Stimulated activated CD8-positive, alpha-beta memory T cell treated with anti-CD3 and anti-CD28 coated beads, Interleukin-15, amount 100 ng/mL, for 4 hours (primary cell): ENCODE measurements at places on chromosomes 1 and 21.

GRCh38 chr1:5915587-5916571 is 76.3 kb downstream of the NPHP4 start:
- DNase-seq = no peak

GRCh38 chr21:46063227-46063626 is 34.7 kb upstream of the COL6A2 start:
- no peak for DNase-seq

GRCh38 chr1:184162281-184162680 is 110.8 kb downstream of the TSEN15 start:
- DNase-seq = no peak

- DNase-seq = no peak
Measured at GRCh38 chr1:168827557-168827956, 98.6 kb upstream of the DPT start.

DNA sequence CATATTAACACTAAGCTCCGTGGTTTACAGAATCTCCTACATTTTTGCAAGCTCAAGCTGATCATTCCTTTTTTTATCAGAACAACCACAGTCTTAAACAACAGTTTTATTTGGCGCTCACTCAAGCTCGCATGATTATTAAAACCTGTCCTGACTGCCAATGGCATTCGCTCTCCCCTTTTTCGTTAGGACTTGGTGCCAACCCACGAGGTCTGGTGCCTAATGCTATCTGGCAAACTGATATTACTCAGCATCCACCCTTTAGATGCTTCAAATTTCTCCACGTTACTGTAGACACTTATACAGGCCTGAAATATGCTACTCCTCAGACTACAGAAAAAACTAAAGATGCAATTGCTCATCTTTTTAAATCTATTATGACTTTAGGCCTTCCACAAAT is 23.0 kb upstream of the ITLN1 start:
- DNase-seq = no peak

- DNase-seq = no peak
Measured at GRCh38 chr1:248858096-248858890, 592 bp downstream of the ZNF692 start.

DNA sequence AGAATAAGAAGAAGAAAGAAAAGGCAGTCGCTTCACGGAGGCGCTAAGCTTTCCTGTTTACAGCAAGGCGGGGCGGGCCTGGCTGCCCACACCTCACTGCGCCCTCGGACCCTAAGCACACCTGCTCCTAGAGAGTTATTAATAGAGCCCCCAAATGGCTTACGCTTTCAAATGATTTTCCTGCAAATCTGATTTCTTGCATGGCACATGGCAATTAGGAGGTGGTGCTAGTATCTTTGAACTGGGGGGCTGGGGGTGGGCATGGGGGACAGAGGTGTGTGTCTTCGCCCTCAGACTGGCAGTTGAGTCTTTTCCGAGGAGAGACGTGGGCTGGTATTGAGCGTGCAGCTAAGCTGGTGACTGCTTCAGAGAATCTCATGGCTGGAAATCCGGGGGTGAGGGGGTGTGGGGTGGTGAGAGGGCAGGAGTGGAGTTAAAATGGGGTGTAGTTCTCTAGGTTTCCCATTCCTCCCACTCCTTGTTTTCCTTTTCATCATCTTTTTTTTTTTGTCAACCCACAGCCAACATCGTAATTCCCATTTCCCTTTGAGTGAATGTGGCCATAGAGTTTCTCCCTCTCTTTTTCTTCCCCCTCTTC is 1.3 kb downstream of the S1PR1 start:
- peak; percentile 64 for DNase-seq

GRCh38 chr1:207825719-207826556 is 74.1 kb downstream of the CD46 start:
- peak; percentile 82 for DNase-seq

DNA sequence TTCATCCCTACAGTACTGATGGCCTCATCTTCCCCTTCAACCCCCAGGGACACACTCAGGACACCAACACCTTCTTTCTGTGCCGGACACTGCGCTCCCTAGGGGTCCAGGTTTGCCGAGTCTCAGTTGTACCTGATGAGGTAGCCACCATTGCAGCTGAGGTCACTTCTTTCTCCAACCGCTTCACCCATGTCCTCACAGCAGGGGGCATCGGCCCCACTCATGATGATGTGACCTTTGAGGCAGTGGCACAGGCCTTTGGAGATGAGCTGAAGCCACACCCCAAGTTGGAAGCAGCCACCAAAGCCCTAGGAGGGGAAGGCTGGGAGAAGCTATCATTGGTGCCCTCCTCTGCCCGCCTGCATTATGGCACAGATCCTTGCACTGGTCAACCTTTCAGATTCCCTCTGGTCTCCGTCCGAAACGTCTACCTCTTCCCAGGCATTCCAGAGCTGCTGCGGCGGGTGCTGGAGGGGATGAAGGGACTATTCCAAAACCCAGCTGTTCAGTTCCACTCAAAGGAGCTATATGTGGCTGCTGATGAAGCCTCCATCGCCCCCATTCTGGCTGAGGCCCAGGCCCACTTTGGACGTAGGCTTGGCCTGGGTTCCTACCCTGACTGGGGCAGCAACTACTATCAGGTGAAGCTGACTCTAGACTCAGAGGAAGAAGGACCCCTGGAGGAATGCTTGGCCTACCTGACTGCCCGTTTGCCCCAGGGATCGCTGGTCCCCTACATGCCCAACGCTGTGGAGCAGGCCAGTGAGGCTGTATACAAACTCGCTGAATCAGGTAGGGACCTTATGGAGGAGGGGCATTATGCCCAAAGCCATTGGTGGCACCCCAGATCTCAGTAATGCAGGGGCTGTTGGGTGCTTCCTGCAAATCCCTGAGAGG is 5.1 kb upstream of the LENEP start:
- no peak for DNase-seq

GRCh38 chr1:40187399-40187798 is 26.2 kb downstream of the RLF start:
- DNase-seq = no peak

GRCh38 chr1:180235502-180236239 is 5.6 kb downstream of the LHX4 start:
- DNase-seq = no peak

- DNase-seq = no peak
Measured at GRCh38 chr1:65359888-65360287, 50.5 kb downstream of the DNAJC6 start.

GRCh38 chr1:164772635-164773034 is 213.7 kb downstream of the PBX1 start:
- no peak for DNase-seq

- no peak for DNase-seq
Measured at GRCh38 chr1:205373798-205374175, 17.1 kb upstream of the KLHDC8A start.

GRCh38 chr1:172875892-172876291 is 174.8 kb downstream of the TNFSF18 start:
- DNase-seq = no peak

DNA sequence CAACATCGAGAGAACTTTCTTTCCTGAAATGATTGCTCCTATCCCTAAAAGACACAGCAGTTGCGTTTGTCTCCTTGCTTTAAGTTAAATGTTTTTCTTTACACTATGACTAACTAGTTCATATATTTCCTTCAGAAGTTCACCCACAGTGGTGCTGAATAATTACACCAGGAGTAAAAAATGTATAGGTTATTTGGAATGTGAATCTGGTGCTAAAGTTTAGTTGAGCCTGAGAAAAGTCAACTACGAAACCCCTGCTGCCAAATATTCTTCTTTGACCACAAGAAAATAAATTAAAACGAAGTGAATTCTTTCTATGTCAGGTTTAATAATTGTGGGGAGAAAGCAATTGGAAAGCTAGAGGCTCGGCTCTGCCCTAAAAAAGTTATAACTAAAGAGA is 52.8 kb downstream of the C4BPA start:
- no peak for DNase-seq

- no peak for DNase-seq
Measured at GRCh38 chr1:28456078-28456477, 49.8 kb upstream of the RCC1 start.

DNA sequence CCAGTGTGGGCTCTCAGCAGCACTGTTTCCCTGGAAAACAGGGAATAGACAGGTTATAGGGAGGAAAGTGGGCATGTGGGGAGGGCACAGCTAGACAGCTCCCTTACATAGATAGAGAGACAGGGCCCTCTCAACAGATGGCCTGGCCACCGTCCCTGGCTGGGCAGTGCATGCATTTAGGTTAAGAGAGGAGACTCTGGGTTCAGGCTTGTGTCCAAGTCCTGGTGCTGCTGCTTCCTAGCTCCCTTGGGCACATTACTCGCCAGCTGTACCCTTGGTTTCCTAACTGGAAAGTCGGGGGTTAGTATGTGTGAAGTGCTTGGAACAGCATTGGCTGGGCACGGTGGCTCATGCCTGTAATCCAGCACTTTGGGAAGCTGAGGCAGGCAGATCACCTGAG is 9.1 kb downstream of the PLOD1 start:
- no peak for DNase-seq

DNA sequence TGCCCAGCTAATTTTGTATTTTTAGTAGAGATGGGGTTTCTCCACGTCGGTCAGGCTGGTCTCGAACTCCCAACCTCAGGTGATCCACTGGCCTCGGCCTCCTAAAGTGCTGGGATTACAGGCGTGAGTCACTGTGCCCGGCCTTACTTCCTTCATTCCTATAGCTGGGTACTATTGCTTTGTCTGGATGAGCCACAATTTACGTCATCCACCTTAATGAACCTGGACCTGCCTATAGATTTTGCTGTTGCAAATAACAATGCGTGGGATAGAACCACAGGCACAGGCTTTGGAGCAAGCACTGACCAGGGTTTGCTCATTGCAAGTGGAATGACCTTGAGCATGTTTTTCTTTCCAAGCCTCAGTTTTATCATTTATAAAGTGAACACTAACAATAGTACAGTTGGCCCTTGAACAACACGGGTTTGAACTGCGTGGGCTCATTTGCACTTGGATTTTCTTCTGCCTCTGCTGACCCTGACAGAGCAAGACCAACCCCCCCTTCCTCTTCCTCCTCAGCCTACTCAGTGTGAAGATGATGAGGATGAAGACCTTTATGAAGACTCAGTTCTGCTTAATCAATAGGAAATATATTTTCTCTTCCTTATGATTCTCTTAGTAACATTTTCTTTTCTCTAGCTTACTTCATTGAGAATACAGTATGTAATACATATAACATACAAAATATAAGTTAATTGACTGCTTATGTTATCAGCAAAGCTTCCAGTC is 33.3 kb upstream of the BECN2 start:
- DNase-seq = no peak

DNA sequence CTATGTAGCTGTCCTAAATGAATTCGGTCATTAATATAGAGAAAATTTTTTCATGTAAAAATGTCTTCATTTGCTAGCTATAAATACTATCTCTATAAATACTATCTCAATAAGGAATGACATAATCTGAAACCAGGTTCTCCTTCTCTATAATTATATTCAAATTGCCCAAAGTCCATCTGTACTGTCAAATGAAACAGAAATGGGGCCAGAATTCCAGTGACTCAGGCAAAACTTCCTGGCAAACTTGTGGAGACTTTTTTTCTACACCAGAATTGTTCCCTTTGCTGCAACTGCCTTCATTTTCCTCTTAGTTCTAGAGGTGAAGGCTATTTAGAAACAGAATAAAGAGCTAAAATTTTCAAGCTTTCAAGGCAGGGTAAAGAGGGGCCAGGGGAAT is 152.5 kb downstream of the KCNH1 start:
- DNase-seq = no peak

GRCh38 chr21:25687787-25688186 is 46.9 kb downstream of the ATP5PF start:
- no peak for DNase-seq

- DNase-seq = no peak
Measured at GRCh38 chr21:19440792-19441655, 1037.4 kb upstream of the TMPRSS15 start.

DNA sequence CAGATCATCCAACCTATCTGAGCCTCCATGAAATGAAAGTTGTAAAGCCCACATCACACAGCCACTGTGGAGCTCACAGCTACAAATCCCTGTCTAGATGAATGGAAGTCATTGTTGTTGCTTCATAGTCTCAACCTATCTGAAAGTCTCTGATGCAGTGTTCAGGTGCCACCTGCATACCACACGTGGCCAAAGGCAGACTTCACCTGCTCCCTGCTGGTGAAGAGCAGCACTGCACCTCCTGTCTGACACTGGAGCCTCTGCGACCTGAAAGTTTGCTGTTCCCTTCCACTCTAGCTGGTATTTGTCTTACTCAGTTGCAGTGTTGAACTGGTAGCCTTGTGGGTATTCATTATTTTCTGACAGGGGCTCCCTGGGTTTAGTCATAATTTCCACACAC is 18.4 kb downstream of the LORICRIN start:
- no peak for DNase-seq

- DNase-seq = no peak
Measured at GRCh38 chr1:202187041-202187671, 6.4 kb upstream of the LGR6 start.
